ENCODE measurements at places on chromosomes 1 and 21.

DNA sequence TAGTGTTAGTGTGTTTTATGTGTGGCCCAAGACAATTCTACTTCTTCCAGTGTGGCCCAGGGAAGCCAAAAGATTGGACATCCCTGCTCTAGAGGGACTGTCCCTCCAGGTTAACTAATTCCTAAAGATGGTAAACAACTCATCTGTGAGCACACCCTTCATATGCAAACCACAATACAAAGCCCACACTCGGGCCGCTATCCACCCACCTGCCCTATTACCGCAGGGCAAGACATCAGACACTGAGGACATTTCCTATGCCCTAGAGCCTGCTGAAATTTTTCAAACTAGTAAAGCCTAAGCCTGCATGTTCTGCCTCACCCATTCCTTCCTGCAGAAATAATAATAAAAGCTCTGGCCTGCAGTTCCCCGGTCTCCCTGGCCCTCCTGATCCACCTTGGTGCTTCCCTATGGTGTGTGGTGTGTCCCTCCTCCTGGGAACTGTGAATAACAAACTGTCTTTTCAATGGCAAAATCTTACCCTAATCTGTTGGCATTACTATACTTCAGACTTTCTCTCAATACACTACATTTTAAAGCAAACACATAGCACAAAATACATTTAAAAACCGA is 39.3 kb upstream of the NTPCR start:
- no peak for DNase-seq

DNA sequence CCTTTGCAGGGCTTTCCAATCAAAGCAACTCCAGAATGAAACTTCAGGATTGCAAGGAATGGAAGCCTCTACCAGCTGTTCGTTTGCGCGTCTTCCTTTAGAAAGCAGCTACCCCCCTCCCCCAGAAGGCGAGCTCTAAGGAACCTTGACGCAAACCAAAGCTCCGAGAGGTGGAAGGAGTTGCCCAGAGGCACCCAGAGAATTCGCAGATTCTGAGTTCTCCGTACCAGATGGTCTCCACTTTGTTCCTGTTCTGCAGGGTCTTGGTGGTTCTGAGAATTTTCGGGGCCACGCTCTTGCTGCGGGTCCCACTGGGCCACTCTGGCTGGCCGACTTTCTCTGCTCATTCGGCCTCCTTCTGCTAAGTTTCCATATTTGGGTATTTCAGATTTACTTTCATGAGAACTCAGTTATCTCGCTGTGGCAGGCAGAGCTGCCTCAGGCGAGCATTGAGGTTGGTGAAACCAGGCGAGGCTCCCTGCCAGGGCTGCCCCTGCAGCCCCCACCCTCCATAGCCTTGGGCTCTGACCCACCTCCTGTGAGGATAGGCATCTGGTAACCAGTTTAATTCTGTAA is 801 bp downstream of the TRAF5 start:
- peak; percentile 70 for DNase-seq

GRCh38 chr1:209433649-209434031 is 149.9 kb upstream of the CAMK1G start:
- no peak for DNase-seq

- DNase-seq: no peak
Observed at GRCh38 chr1:230647321-230647720, 5.0 kb downstream of the COG2 start.

GRCh38 chr1:208524376-208524775 is 280.2 kb upstream of the PLXNA2 start:
- DNase-seq: no peak

Measured in MM.1S (cell line).